ENCODE measurements at places on chromosomes 7 and 10. TPM values are rescaled to one million over a fixed set of nuclear protein-coding genes. Genes with fewer than 3 reads are reported as not detected.

- no peak for DNase-seq
These were observed 22.4 kb downstream of the GPR141 start for GRCh38 chr7:37705976-37706375.

DNA sequence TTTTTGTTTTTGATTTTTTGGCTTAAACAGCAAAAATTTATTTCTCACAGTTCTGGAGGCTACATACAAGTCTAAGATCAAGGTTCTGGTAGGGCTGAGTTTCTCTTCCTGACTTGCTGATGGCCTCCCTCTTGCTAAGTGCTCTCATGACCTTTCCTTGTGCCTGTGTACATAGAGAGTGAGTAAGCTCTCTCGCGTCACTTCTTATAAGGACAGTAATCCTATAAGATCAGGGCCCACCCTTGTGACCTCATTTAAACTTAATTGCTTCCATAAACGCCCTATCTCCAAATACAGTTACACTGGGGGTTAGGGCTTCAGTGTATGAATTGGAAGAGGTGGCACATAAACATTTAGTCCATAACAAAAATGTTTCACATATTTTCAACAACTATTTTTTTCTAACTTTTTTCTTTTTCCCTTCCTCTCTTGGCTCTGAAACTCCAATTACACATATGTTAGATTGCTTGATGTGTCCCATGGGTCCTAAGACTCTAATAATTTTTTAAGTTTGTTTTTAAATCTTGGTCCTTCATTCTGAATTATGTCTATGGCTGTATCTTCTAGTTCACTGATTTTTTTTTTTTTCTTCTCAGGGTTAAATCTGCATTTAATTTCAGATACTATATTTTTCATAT, 149.8 kb downstream of the HBP1 start:
- DNase-seq: no peak

DNA sequence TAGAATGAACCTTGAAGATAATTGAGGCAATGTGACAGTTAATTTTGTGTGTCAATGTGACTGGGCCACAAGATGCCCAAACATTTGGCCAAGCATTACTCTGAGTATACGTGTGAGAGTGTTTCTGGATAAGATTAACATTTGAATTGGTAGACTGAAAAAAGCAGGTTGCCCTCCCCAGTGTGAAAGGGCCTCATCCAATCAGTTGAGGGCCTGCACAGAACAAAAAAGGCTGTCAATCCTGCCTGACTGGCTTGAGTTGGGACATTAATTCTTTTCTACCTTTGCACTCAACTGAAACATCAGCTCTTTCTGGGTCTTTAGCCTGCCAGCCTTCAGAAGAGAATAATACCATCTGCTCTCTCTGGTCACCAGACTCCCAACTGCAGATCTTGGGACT, 56.6 kb upstream of the PDE1C start:
- DNase-seq: no peak

- DNase-seq: no peak
These were observed 594.3 kb downstream of the REEP3 start for GRCh38 chr10:64115471-64115870.

GRCh38 chr7:44145969-44146911, 5.1 kb upstream of the MYL7 start:
- peak; percentile 90 for DNase-seq

DNA sequence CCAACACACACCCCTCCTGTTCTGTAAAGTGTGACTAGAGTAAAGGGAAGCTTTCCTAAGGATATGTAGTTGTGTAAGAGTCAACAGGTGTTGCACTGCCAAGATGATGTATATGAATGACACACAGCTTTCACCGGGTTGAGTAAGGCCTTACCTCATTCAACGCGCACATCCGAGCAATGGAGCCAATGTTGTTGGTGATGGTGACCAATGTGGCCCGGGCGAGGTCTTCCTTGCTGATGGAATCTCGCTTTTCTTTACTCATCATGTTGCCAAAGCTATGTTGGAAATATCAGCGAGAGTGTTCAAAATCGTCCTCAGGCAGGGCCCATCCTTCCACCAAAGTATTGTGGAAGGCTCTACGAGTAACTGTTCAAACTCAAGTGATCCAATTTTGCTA, 52.0 kb downstream of the PANK1 start:
- no peak for DNase-seq

- DNase-seq: no peak
These were observed 93.8 kb downstream of the WDR37 start for GRCh38 chr10:1149793-1150637.

- no peak for DNase-seq
These were observed 77.7 kb downstream of the ICA1 start for GRCh38 chr7:8184221-8184620.

- no peak for DNase-seq
These were observed 143.2 kb downstream of the REEP3 start for GRCh38 chr10:63664341-63664885.

- no peak for DNase-seq
These were observed 70.0 kb downstream of the CRTAC1 start for GRCh38 chr10:97960269-97961056.

- DNase-seq: no peak
These were observed 172.8 kb downstream of the TRIL start for GRCh38 chr7:28785041-28785995.

DNA sequence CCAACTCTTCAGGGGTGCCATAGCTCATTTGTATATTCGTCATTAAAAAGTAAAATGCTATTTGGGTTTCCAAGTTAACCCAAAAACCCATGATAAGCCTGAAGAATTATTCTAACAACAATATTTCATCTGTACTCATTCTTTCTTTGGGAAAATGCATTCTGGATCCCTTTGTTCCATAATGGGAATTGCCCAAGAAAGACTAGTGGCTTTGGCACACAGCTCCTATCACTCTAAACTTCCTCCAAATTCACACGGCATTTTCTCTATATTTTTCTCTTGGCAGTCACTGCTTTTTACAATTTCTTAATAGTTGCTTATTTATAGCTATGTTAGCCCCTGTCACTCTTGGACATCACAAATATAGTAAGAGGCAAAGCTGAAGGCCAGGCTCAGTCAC, 29.1 kb downstream of the CHCHD3 start:
- DNase-seq: no peak

DNA sequence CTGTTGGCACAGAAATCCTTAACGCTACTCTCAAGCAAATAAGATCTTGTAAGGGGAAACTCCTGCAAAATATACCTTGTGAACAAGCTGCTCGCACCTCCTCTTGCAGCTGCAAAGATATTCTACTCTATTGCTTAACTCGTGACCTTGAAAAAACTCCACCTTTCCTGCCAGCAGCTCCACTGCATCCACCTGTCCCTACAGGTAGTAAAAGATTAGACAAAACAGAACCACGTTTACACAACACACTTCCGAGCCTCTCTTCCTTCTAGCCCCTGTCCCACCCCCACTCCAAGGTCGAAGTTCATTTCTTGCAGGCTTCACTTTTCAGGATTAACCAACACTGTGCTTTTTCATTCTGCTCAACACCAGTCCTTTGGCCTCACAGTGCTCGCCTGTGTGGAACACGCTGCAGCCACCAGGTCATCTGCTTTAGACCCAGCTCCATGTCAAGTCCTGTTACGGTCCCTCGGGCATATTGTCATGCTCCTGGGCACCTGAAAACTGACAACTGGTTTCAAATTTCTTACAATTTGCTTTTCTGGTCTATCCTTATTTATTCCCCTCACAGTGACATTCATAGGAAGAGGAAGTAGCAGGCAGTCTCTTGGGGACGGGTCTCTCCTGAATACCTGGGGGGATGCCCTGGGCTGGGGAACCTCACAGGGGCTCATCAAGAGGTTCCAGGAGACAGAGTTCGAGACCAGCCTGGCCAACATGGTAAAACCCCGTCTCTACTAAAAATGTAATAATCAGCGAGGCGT, 165.8 kb upstream of the KLF14 start:
- DNase-seq: no peak

DNA sequence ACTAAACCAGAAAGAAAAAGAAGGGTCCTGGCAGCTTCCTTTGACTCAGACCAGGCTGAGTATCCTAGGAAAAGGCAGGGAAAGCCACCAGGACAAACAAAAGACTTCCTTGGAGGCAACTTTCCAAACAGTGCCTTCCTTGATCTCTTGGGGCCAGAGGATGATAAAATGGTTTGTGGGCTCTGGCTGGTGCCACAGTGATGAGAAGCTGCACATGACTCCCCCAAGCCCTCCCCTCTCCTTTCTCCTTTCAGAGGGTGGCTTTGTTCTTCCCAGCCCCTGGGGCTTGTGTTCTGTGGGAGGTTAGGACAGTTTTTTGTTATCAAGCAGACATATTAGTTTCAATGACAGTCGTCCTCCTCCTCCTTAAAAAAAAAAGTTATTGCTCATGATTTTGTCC, 183.2 kb downstream of the SEM1 start:
- no peak for DNase-seq

Gene BCAP29
- 157 TPM for polyA plus RNA-seq

Gene BTAF1
- 5.5 TPM for polyA plus RNA-seq

Gene SUN3
- not detected for polyA plus RNA-seq

Gene HSPA14
- 16.9 TPM for polyA plus RNA-seq

Gene CARD11
- 0.15 TPM for polyA plus RNA-seq

Gene CALHM1
- not detected for polyA plus RNA-seq

Gene IFIT2
- polyA plus RNA-seq: 2.8 TPM

Gene PON1
- not detected for polyA plus RNA-seq

Gene HMX2
- not detected for polyA plus RNA-seq

Gene CHST3
- polyA plus RNA-seq: 8.1 TPM

Gene CADPS2
- 6.8 TPM for polyA plus RNA-seq

Gene CDC14C
- not detected for polyA plus RNA-seq

Gene DKK1
- polyA plus RNA-seq: 7.0 TPM

Gene AGBL3
- polyA plus RNA-seq: 0.99 TPM

Data from heart left ventricle (tissue), 16 donors.